Caudate nucleus (tissue), 63 donors: ENCODE measurements at places on chromosomes 11 and 22.

GRCh38 chr11:62026739-62027370 lies 59.4 kb upstream of the FTH1 start:
- DNase-seq: no peak

- DNase-seq: no peak
Measured at GRCh38 chr11:10476342-10476741, 21.3 kb downstream of the AMPD3 start.

GRCh38 chr22:17831501-17832251 lies 57.4 kb upstream of the BID start:
- no peak for DNase-seq

GRCh38 chr11:16184588-16184987 lies 171.8 kb downstream of the SOX6 start:
- DNase-seq: no peak

GRCh38 chr22:30261134-30261533 lies 5.5 kb downstream of the OSM start:
- no peak for DNase-seq

GRCh38 chr11:2092956-2093412 lies 46.2 kb downstream of the IGF2 start:
- DNase-seq: no peak

GRCh38 chr22:25025491-25026400 lies 73.2 kb downstream of the KIAA1671 start:
- no peak for DNase-seq

DNA sequence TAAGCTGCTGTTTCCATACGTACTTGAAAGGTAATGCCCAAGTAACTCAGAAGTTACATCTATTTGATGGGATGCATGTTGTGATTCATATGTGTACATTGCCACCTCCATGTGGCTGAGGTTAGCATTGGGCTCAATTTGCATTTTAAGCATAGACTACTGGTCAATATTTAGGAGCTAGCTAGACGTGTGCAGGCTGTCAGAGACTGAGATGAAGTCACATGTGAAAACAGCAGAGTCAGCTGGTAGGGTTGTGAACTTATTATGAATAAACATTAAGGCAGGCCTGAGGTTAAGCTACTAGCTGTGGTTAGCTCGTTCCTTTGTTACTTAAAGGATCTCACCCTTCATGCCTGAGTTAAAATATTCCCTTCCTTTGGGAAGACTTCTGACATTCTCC lies 114.5 kb upstream of the MTNR1B start:
- DNase-seq: no peak

GRCh38 chr11:131190446-131190845 lies 180.0 kb upstream of the NTM start:
- no peak for DNase-seq

DNA sequence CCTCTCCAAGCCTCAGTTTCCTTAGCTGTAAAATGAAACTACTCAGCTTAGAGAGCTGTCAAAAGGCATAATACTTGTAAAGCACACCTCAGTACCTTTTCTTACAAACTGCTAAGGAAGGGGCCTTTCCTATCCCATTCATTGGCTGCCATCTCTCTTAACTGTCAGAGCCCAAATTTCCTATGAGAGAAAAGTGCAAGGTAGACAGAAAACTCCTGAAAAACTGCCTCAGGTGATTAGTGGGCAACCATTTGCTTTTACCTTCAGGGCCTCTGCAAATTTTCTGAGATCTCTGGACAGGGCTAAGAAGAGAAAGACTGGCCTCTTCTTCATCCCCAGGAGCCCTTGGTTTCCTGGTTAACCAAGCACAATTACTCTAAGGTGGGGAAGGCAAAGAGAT lies 13.8 kb downstream of the LARGE1 start:
- DNase-seq: no peak

DNA sequence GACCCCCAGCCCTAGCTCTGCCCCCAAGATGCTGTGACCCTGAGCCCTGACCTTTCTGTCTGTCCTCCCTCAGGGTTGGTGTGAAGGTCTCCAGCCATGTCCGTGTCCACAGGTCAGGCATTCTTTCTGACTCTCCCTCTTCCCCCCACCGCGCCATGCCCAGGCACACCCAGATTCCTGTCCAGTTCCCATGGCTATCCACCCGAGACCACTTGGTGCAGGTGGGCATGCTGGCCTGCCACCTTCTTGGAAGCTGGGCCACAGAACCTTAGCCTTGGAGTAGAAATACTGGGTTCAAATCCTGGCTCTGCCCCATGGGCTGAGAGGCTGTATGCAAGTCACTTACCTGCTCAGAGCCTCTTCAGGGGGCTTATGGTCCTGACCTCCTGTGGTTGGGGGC lies 2.3 kb upstream of the PLCB3 start:
- no peak for DNase-seq

GRCh38 chr11:117950301-117950700 lies 21.1 kb upstream of the TMPRSS13 start:
- no peak for DNase-seq

- no peak for DNase-seq
Measured at GRCh38 chr22:32994898-32995297, 63.3 kb downstream of the SYN3 start.

DNA sequence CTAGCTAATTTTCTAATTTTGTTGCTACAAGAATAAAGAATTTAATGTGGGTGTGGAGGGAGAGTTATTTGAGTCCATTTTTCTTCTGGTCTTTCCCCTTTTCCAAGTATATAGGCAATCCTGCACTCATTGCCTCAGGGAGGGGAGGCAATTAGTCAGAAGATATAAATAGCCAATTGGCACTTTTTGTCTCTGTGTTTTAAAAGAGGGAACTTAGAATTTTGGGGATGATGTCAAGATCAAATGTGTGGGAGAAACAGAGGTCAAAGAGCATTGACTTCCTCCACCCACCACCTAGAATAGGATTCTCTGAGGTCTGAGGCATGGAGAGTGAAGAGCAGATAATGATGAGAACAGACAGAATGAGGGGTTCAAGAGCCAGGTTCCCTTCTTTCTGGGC lies 120.3 kb upstream of the ZC3H12C start:
- DNase-seq: no peak

DNA sequence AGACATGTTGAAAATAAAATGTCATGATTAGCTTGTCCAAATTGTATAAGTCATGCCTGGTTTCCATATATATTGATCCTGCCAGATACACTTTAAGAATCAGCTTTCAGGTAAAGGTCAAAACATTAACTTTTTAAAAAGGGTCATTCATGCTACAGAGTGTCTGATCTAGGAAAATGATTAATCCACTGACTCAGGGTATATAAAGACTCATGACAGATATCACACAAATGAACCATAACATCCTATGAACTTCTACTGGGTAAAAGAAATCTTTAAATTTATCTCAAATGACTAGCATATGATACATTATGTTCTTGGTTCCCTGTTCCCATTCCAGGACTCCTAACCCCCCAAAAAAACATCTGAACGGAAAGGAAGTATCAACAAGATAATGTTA lies 11.7 kb downstream of the MRTFA start:
- DNase-seq: no peak

DNA sequence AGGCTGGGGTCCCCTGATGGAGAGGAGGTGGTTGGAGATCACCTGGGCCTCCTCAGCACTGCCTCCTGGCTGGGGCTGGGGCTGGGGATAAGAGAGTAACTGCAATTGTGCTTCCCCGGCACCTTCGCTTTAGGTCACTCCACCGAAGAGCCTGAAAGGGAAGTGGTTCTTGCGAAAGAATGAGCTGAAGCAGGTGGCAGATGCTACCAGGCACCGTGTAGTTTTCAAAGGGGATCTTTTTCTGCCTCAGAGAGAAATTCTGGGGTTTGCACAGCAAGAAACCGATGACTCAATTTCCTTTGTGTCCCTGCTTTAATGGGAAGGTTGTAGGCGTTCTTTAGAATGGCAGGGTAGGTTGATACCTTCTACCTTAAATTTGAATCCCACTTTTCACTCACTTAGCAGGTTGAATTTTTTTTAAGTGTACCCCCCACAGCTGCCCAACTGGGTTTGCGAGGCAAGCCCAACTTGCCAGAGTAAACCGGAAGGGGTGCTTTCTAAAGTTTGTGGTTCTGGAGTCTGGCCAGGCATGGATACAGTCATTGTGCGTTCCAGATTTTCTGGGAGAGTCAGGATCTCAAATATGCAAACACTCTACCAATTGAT lies 5.3 kb downstream of the CD44 start:
- DNase-seq: peak; percentile 15

DNA sequence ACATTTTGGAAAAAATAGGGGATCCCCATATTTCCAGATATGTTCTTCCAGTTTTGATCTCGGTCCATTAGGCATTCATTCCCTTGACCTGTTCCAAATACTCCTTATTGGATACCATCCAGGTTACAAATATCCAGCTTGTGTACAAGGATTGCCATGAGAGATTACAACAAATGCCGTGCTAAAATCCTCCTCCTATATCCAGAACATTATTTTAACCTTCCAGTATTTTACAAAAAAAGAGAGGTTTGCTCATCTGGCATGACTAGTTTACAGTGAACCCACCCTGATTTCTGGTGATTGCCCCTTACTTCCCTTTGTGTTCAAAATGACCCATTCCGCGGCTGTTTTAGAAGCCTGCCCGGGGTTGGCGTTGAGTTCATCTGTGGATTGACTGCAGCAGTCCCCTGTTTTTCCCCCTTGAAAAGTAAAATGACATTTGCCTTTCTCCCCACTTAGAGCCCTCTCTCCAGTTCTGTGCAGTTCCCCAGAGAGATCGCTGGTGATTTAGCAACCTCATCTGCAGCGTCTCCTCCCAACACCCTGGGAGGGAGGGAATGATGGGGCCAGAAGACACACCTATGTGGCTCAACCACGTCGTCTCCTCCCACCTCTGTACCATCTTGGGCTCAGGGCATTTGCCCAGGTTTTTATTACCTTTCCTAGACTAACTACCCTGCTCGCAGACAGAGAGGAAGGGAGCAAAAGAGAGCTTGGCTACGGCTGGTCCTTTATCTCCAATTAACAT lies 73.6 kb downstream of the DSCAML1 start:
- no peak for DNase-seq

DNA sequence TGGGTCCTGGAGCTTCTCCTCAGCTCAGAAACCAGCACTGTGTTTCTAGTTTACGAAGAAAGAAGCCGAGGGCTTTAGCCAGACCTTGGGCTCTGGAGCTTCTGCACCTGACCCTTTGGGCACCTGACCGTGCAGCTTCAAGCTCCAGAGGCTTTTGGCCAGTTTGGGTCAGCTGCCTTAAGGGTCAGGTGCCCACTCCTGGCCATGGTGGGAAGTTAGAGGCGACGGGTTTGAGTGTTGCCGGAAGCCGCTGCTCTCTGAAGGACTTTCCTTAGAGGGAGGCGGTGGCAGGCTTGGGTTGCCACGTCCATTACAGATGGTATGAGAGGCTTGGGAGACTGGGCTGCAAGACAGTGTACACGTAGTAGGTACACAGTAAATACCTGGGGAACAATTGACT lies 52.3 kb downstream of the PISD start:
- no peak for DNase-seq

DNA sequence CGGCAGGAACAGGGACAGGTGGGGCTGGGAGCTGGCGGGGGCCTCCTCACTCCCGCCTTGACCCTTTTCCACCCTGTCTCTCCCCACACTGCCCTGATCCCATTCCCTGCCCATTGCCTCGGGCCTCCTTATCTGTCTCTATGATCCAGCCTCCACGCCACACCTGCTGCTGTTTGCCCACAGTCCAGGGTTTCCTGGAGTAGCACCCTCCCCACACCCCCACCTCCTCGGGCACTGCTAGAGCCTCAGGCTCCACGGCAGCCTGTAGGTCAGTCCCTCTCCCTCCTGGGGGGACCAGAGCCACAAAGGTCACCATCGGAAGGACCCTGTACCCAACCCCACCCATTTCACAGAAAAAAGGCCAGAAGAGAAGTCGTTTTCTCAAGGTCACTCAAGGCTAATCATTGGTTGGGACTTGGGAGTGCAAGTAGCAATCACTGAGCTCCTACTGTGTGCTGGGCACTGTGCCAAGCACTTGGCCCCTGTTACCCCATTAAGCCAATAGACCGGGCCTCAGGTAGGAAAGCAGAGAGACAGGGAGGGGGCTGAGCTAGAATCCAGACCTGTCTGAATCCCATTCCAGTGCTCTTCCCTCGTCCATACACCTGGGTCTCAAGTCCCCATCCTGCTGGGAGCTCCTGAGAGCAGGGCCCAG lies 71.8 kb downstream of the PDE2A start:
- no peak for DNase-seq

- no peak for DNase-seq
Measured at GRCh38 chr22:32546496-32546895, 71.9 kb downstream of the FBXO7 start.
